Esophagus mucosa (tissue), 1 donor: ENCODE measurements at places on chromosomes 16 and 17. TPM values are rescaled to one million over a fixed set of nuclear protein-coding genes. Genes with fewer than 3 reads are reported as not detected.

Gene DPEP1
- total RNA-seq, result not detected

Gene VTN
- total RNA-seq, result 0.60 TPM

Gene HOXB5
- 0.16 TPM for total RNA-seq

DNA sequence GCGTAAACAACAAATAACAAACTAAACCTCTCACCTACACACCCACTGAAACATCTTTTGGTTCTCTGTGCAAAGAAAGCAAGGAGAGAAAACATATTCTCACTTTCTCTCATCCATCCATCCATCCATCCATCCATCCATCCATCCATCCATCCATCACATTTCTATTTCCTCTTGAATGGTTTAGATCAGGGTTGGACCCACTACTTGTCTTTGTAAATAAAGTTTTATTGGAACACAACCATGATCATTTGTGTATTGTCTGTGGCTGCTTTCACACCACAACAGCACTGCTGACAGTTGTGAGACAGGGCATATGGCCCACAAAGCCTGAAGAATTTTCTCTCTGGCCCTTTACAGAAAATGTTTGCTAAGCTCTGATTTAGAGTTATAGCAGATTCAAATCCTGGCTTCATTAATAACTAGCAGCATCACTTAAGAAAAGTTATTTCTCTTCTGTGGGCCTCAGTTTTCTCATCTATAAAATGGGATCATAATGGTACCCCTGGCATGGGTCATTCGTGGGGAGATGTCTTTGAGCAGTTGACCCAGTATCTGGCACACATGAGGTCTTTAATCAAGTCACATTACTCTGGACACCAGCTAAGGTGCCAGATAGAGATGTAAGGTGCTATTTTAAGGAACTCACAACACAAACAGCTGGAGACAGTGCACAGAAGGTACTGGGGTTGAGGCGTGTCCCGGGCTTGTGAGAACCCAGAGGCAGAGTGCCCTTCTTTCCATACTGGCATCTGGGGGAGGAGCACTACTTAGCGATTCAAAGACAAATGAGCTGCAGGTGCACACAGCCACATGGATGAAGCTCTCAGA is 146.3 kb downstream of the CMIP start:
- no peak for ATAC-seq

DNA sequence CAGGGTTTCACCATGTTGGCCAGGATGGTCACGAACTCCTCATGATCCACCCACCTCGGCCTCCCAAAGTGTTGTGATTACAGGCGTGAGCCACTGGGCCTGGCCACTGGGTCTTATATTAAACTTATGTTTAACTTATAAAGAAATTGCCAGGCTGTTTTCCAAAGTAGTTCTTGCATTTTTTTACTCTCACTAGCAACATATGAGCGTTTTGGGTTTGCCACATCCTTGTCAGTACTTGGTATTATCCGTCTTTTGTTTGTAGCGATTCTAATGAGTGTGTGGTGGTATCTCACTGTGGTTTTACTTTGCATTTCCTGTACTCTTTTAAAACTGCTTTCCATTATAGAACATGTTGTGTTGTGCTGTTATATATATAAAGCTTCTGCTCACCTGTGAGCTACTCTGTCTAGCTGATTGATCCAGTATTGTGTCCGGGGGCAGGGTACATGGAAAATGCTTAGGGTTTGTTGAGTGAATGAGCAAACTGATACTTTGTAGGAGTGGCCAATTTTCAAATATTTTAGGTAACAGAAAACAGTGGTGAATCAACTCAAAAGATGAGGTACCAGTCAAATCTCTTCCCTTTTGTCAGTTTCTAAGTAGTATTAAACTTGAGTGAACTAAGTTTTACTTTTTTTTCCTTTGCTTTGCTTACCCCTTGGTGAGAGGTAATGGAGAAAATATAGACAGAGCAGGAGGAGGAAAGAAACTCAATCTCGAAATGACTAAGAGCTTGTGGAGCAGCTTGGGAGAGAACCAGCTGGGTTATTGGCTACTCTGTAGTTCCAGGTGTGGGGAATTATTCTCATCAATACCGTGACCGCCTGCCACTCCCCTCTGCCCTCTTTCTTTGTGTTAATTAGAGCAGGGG is 75.8 kb downstream of the PITPNC1 start:
- ATAC-seq, result no peak

GRCh38 chr16:33059206-33059605 is 134.8 kb upstream of the TP53TG3C start:
- ATAC-seq, result no peak

- ATAC-seq, result no peak
Observed at GRCh38 chr17:901191-901950, 78.2 kb downstream of the NXN start.

Gene C16orf90
- not detected for total RNA-seq

- ATAC-seq, result no peak
Observed at GRCh38 chr16:8725513-8726178, 51.2 kb downstream of the ABAT start.

Gene DNAH17
- 0.12 TPM for total RNA-seq

Gene CRISPLD2
- 6.5 TPM for total RNA-seq
